AG10803 (cell line): ENCODE measurements at places on chromosomes 16 and 17.
A peak's percentile ranks its signal among the peaks of the same experiment; 100 is the strongest.

GRCh38 chr17:8312251-8312650, 2.2 kb downstream of the ARHGEF15 start:
- DNase-seq = no peak

GRCh38 chr17:29874931-29875596, 55.0 kb downstream of the SSH2 start:
- no peak for DNase-seq

DNA sequence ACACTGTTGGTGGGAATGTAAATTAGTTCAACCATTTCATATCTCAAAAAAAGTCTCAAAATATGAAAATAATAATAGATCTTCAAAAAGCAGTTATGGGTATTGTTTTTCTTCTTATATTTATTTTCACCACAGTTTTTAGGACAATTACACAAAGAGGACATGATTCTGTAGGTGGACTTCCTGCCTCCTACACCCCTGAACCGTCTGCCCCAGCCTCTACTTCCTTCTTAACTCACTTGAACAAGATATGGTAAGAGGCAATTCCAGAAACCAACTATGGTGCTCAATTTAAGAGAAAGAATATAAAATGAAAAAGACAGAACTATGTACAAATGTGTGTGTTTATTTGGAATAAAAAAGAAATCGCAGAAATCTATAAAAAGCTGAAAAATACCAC, 74.1 kb upstream of the MON1B start:
- no peak for DNase-seq

DNA sequence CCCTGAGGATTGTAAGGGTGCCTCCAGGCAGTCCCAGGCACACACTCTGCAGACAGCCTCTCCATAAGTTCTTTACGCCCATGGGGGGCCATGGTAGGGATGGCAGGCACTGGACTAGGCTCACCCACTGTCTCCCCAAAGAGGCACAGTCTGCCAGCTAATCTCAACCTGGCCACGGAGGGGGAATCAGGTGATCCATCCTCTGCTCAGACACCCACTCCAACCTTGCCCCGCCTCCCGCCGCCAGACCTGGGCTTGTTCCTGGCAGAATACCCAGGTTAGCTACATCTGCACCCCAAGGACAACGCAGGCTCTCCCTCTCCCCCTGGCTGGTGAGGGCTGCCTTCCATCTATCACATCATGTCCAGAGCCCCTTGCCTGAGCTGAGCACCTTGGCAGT, 1.2 kb downstream of the NLGN2 start:
- DNase-seq = no peak

DNA sequence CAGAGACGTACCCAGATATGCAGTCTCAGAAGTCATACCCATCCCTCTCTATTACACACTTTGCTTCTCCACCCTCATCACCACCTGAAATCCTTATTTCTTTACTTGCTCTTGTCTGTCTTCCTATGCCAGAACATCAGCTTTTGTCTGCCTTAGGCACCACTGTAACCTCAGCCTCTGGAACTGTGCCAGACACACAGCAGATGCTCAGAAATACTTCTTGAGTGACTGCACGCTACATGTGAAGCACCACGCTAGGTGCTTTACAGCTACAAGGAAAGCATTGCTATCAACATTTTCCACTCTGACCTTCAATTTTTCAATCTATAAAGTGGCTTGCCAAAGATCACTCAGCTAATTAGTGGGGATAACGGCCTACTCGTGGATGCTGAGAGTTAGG, 226.8 kb downstream of the CHD9NB start:
- no peak for DNase-seq

DNA sequence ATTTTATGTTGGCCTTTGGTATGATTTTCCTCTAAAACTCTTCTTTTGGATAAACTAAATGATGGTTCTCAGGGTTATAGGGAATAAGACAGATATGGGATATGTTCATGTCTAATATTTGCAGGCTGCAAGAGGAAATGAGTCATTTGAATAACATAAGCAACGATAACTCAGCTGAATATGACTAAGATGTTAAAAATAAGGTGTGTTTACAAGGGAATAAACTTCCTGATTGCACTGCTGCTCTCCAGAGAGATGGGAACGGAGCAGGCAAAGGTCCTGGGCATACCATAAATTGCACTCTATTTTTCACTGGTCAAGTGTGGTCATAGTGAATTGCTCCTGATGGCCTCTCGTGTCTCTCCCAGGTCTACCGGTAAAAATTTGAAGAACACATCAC, 666.2 kb downstream of the TOX3 start:
- peak; percentile 64 for DNase-seq

- DNase-seq = no peak
Observed at GRCh38 chr16:9323170-9323569, 231.7 kb downstream of the HAPSTR1 start.

DNA sequence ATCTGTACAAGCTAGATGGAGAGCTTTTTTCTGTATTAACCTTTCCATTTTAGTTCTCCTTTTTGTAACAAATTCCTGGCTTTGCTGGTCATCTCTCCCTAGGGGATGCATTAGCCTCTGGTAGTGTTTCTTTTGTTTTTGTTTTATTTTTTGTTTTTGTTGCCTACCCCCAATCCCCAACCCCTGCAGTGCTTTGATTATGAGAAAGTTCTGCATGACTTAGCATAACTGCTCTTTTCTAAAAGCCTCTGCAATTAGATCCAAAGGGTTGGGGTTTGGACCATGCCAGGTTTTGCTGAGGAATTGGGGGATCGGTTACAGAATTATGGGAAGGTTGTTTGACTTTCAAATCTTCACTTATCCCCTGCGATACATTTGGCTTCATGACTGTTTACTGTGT, 98.2 kb downstream of the ADAMTS18 start:
- no peak for DNase-seq

- DNase-seq = no peak
Observed at GRCh38 chr17:76566988-76567431, 18.6 kb downstream of the ST6GALNAC2 start.

GRCh38 chr16:68995011-68995504, 110.4 kb upstream of the HAS3 start:
- peak; percentile 40 for DNase-seq

DNA sequence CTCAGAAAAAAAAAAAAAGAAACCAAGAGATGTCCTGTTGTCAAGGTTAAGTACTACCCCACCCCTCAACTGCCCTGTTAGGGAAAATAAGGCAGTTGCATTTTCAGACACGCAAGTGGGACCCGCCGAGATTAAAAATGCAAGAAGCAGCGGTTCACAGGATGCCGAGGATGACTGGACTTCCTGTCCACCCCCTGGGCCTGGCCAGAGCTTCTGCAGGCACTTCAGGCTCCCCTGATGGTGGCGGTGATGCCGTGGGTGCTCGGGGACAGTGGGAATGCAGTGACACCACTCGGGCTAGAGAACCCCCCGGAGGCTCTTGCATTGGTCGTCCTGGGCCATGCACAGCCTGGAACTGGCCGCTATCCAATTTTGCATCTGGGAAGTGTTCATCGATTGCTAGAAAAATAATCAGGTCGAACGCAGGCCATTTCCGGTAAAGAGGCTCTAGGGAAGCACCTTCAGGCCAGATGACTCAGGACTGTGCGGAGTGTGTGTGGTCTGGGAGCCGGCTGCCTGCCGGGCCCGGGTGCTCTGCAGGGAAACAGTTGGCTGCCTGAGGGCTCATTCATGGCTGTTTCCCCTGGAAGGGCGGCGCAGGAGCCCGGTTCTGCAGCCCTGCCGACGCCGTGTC, 13.4 kb upstream of the CRISPLD2 start:
- DNase-seq = peak; percentile 68

GRCh38 chr16:31052114-31052513, 18.8 kb downstream of the STX4 start:
- peak; percentile 91 for DNase-seq

GRCh38 chr16:48592839-48593429, 17.0 kb downstream of the N4BP1 start:
- DNase-seq = no peak

- peak; percentile 88 for DNase-seq
Observed at GRCh38 chr16:11682655-11683096, 14.4 kb downstream of the SNN start.

GRCh38 chr16:8026450-8026849, 563.9 kb downstream of the TMEM114 start:
- DNase-seq = no peak

DNA sequence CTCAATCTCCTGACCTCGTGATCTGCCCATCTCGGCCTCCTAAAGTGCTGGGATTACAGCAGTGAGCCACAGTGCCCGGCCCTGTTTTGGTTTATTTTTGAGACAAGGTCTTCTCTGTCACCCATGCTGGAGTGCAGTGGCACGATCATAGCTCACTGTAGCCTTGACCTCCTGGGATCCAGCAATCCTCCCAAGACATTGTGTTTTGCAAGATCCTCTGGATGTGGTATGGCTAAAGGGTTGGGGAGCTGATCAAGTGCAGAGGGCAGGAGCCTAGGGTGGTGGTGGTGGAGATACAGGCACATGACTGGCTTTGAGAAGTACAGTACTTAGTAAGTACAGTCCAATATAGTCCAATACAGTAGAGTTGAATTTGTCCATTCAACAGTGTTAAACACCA, 16.6 kb upstream of the TNS4 start:
- no peak for DNase-seq

DNA sequence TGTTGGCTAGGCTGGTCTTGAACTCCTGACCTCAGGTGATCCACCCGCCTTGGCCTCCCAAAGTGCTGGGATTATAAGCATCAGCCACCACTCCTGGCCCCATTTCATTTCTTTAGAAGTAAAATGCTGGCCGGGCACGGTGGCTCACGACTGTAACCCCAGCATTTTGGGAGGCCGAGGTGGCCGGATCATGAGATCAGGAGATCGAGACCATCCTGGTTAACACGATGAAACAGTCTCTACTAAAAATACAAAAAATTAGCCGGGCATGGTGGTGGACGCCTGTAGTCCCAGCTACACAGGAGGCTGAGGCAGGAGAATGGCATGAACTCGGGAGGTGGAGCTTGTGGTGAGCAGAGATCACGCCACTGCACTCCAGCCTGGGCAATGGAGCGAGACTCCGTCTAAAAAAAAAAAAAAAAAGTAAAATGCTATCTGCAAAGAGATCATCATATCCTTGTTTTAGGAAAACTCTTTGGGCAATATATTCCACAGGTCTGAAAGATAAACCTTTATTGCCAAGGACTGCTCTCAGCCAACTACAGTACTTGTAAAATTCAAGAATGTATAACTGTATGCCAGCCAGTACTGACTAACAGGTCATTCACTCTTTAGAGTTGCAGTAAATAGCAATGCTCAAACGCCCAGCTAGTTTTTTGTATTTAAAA, 3.8 kb downstream of the GJC1 start:
- no peak for DNase-seq

DNA sequence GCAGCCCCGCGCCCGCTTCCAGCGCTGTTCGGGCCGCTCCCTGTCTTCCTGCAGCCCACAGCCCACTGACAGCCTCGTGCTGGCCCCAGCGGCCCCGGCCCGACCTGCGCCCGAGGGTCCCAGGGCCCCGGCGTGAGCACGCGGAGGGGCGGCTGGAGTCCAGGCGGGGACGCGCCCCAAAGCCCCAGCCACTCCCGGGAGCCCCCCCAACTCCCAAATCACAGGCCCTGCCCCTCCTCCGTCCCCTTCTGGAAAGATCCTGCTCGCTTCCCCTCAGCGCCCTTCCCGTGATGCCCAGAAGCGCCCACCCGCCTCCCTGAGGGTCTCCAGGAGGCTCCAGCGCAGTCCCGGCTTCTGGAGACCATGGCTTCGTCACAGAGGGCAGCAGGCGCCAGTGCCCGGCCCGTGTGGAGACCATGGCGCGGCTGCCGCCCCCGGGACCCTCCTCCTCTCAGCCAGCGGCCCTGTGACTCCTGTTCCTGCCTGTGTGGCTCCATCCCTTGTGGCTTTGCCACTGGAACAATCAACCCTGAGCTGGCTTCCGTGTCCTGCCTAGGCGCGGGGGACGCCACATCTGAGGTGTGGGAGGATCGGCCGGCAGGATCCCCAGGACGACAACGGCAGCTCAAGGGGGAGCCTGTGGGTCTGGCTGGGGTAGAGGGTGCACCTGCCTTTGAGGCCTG, 3.9 kb downstream of the UTS2R start:
- DNase-seq = no peak

DNA sequence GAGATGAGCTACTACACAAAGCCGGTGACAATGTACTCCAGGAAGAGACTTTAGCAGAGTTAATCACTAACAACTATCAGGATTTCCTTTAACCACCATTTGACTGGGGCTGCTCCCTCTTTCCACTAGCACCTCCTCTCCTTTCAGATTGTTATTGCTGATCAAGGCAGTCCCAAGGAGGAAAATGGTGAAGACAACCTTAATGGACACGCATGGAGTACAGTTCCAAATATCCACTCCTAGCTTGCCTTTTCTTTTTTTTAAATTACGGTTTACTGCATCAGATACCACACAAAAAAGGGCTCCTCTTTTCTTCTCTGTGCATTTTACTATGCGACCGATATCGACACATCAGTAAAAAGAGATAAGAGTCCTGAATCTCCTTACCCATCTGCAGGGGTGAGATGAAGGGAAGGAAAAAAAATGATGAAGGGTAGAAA, 30.9 kb downstream of the FAM222B start:
- DNase-seq = peak; percentile 8

DNA sequence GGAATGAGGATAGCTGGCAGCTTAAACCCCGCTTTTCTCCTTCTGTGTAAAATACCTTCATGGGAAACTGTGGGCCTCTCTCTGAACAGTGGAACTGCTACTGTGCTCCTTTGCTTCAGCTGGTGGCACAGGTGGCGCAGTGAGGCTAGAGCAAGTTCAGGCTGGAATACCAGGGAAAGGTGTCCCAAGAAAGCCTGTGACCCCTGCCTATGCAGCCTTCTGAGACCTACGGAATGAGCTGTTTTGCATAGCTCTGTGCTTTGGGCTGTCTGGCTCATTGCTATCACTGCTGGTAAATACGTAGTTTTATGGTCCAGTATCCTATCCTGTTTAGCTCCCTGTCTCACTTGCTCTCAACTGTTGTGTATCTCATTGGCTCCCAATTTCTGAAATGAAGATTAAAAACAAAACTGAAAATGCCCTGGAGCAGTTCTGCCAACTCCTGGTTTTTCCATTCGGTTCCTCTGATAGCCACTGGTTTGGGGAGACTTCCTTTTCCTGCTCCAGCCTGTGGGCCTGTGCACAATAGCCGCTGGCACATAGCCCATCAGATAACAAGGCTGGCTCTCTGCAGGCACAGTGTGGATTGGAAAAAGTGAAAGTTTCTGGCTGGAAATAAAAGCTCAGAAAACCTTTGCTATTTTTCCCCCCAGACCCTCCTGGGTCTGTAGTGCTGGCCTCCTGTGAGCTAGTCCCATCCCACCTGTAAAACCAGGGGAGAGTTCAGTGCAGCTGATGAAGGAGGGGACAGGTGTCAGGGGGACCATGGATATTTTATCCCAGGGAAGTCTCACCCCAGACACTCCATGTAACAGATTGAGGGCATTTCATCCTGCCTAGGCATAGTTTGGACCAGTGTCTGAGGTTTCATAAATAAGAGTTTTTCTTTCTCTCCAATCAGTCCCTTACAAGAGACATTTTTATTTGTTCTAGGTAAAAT, 24.0 kb downstream of the LIMD2 start:
- peak; percentile 82 for DNase-seq

DNA sequence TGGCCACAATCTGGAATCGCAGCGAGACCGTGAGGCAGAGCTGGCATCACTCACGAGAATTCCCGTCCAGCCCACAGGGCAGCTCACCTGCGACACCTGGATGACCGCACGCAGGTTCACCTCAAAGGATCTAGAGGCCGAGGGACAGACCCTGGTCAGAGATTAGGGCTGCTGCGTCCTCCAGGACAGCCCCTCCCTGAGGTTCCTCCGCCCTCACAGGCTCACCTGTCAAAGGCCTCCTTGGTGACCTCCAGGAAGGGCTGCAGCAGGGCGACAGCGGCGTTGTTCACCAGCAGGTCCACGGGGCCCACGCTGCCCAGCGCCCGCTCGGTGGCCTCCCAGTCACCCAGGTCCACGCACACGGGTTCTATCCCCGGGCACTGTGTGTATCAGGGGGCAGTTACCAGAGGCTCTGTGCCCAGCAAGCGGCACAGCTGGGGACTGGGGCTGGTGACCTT, 834 bp downstream of the DCXR start:
- no peak for DNase-seq
